ENCODE measurements at places on chromosomes 7 and 10.

GRCh38 chr10:80468002-80468401 lies 13.9 kb downstream of the TSPAN14 start:
- peak; percentile 94 for DNase-seq

DNA sequence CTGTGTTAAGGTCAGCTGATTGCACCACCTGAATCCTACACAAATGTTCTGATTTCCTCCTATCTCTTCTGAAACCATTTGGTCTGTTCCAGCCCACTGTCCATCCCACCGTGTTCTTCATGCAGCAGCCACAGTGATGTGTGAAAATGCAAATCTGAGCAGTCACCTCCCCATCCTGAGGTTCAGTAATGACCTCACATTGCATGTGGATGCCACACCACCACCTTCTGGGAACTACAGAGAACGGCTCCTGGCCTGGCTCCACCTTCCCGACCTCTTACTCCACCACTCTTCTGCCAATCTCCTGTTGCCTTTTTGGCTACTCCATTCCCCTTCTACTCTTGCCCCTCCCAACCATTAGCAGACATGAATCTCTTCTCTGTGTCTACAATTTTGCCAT lies 244.4 kb downstream of the TNS3 start:
- DNase-seq: peak; percentile 32

DNA sequence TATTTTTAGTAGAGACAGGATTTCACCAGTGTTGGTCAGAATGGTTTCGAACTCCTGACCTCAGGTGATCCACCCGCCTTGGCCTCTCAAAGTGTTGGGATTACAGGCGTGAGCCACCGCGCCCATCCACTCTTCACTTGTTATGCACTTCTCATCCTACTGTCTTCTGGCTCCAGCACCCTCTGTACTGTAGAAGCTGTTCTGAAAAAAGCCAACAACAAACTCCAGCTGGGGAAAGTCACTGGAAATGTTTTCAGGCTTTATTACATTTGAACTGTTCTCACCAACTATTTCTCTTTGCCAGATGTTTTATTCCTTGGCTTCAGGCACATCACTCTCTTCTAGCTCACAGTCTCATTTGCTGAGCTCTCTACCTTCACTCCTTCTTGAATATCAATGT lies 122.5 kb upstream of the EGR2 start:
- DNase-seq: no peak

GRCh38 chr7:30134611-30135300 lies at the start of gene MTURN:
Gene MTURN (plus strand): TSS chr7:30134986. CDS start chr7:30135137, 151 bp downstream.
- DNase-seq: peak; percentile 94

DNA sequence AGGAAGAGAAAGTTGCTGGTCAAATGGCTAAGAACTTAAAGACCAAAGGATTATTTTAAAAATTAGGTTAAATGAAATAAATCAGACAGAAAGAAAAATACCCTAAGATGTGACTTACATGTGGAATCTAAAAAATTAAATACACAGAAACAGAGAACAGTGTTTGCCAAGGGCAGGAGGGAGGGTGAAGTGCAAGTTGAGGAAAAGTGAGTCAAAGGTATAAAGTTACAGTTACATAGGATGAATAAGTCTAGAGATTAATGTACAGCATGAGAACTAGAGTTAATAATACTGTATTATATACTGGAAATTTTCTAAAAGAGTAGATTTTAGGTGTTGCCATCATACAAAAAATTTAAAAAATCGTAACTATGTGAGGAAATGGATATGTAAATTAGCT lies 146.3 kb downstream of the MDFIC start:
- no peak for DNase-seq

Data from spleen (tissue), 13 donors.